ENCODE measurements at places on chromosomes 6 and 20. TPM values are rescaled to one million over a fixed set of nuclear protein-coding genes. Genes with fewer than 3 reads are reported as not detected.

- DNase-seq, result no peak
Measured at GRCh38 chr6:11423072-11423471, 114.5 kb upstream of the TMEM170B start.

- DNase-seq, result no peak
Measured at GRCh38 chr6:163122365-163122764, 292.2 kb upstream of the QKI start.

The LGSN gene
- not detected for total RNA-seq

DNA sequence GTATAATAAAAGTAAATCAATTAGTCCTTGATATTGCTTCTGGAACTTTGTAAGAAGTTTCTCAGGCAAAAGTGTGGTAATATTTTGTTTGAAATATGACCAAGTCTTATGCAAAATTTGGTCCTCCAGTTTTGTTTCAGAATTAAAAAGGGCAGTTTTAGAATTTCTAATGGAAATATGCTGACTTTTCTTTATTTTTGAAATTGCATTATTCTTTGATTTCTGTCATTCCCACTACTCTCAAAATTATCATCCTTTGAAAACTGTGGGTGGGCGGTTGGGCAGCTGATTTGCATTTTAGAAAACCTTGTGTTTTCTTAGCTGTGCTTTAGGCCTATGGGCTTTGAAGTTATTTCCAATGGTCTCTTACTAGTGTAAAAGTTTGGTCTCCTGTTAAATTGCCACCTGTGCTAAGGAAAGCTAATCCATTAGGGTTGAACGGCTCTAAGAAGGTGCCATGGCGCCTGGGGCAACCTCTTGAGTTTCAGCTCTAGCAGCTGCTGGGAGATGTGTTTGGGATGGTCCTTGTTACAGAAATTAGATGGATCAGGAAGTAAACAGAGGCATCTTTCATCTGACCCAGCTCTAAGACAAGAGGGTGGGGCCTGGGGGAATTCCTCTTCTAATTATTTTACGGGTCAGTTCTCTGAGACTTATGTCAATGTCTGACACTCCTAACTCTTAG, 880.8 kb upstream of the SLC35B3 start:
- no peak for DNase-seq

DNA sequence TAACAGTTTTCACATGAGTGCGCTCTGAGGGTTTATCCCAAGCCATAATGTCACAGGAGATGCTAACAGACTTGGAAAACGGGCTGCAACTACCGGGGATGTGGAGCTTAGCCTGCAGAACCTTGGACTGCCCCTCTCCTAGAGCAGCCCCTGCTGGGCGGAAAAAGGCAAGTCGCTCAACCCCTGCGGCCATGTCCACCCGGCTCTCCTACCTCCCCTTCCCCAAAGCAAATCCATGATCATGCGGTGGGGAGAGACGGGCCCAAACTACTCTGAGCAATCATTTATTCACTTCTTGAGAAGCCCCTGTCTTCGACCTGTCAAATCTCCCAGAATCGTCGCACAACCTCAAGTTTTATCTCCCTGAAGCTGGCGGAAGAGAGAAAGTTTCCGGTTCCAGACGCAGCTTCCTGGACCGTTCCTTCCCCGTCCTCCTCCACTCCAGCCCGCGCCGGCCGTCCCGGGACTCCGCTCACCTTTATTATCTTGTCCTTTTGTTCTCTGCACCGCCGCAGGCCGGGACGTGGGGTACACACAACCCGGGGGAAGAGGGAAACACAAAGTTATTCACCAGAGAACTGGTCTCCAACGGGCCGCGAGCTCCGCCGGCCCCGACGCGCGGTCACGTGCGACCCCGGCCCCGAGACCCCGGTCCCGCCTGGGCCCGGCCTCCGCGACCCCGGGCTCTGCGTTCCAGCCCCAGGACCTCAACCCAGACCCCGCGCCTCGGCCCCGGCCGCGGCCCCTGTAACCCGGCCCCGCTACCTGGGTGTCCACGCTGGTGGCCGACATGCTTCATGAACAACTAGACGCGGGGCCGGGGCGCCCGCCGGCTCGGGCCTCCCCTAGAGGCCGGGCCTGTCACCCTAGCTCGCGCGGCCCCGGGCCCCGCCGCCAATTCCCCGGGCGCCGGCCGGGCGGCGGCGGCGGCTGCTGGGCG, 560 bp downstream of the YTHDF1 start:
- no peak for DNase-seq

DNA sequence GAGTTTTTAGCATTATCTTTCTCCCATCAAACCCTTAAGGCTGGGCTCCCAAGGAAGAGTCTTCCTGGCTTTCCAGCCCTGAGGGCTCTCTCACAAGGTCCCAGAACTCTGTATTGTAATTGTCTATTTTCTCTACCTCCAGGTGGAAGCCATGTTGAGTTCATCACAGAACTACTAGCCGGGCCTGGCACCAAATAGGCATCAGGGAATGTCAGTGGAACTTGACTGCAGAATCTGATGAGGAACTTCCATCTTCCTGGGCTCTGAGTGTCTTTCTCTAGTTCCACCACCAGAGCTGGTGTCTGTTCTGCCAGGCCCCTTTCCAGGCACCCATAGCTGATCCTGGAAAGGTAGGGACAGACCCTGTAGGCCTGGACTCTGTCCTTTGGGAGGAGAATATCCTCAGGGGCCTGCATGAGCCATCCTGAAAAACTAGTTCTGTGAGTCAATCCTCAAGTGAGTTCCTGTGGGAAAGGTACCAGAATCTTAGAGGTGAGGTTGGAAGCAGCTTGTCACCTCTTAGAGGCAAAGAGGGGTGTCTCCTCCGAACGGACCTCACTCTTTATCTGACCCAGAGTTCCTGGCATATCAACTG, 11.1 kb upstream of the TOP1 start:
- DNase-seq, result no peak

DNA sequence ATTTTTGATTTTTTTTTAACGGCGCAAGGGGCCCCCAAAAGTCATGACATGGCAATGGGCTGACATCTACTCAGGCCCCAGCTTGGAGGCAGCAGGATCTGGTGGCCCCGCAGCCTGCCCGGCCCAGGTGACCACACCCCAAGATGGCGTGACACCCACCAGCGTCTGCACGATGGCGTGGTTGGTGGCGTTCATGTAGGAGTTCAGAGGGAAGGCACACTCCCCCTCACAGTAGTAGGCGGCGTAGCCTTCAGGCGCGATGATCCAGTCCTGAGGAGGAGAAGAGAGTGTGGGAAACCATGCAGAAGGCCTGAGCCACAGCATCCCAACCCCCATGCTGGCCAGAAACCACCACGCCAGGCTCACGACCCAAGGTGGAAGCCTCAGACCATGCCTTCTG, 93.4 kb downstream of the BMP7 start:
- DNase-seq, result no peak

- no peak for DNase-seq
Measured at GRCh38 chr20:58634521-58635278, 16.4 kb upstream of the STX16 start.

DNA sequence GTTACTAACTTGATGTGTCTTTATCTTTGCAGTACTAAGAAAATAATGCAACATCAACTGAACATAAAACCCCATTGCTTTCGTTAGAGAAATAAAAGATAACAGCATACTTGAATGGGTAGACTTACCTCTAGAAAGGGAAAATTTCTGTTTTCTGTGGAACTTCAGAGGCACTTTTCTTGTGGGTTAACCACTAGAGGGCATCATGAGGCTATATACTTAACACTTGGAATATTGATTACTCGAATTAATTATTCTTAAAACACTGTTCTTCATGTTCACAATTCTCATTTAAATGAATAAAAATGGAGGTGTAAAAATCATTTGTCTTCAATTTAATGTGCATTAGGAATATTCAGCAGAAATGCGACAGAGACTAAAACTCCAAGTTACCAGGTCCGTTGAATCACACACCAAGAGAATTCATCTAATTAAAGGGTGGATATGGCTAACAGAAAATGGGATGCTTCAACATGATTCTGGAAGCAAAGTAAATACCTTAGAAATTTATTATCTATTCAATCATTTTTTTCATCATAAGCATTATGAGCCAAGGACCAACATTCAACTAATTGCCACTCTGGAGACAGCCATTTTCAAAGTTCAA, 330.8 kb upstream of the PREP start:
- DNase-seq, result no peak

- no peak for DNase-seq
Measured at GRCh38 chr20:24445510-24446170, 23.8 kb upstream of the SYNDIG1 start.

GRCh38 chr6:37036146-37036545, 30.7 kb downstream of the FGD2 start:
- DNase-seq, result no peak

DNA sequence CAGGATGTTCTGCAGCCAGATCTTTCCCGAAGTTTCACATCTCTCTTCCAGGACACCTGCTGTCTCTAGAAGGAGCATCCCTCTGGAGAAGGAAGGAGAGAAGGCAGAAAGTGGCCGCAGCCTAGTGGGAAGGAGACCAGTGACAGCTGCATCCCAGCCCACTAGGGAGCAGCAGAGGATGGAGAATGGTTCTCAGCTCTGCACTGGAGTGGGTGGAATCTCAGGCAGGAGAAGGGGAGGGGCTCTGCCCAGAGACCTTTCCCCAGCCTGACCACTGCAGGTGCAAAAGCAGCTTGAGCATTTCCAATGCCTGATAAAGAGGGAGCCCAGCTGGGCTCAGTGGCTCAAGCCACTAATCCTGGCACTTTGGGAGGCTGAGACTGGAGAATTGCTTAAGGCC, 32.3 kb downstream of the NCR2 start:
- peak; percentile 83 for DNase-seq

The LRRN4 gene
- 9.9 TPM for total RNA-seq

DNA sequence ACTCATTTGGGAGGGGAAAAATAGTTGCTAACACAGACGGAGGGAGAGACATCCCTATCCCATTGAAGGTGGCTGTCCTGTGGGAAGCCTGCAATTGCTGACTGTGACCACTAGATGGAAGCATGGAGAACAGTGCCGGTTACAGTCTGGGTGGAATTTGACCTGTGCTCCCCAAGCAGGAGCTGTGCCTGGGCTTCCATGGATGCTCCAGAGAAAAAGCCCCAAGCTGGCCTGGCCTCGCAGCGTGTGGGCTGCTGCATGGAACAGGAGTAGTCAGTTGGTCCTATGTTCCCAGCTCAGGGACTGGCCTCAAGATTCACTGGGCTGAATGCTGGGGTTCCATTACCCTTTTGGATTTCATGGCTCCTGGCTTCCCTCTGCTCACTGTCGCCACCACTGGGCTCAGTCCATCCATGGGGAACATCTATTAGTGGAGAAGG, 116.3 kb upstream of the CHD6 start:
- DNase-seq, result no peak

DNA sequence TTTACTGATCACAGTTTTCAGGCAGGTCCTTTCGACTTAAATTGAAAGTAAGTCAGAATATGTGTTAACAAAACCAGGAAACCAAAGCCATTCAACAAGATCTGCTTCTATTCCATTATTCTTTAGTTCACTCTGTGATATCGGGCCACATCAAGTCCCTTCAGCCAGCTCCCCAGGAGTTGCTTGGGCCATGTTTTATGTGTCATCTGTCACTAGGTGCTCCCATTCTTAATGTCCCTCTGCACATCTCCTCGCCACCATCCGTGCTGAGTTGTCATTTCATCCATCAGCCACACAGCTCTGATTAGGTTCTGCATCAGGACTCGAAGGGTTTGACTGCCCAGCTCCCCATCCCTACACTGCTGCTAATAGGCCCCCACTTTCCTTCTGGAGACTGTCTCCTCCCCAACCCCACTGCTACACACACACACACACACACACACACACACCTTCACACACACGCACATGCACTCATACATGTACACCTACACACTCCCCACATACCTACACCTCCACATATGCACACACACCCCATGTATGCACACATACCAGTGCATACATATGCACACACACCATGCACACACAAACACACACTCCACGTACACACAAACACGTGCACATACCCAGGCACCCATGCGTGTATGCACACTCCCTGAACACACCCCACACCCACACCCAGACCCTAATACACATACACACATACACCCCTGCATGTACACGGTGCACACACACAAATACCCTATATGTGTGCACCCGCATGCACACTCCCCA, 143.3 kb upstream of the GMDS start:
- no peak for DNase-seq

DNA sequence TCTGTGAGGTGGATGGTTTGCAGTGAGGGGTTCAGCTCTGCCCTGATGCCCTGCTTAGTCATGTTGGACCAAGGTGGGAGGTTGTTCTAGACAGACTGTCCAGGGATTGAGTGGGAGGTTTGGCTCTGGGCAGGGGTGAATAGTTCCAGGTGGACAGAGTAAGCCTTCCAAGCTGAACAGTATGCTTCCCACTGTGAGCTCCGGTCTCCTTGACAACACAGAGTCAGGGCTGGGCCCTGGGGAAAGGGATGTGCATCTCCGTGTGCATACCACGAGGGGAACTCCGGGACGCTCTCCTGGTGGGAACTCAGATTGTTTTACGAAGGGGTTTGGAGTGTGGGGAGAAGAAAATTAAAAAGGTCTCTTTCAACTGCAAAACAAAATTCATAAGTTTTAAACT, 174.7 kb downstream of the DHX35 start:
- DNase-seq, result no peak

The DNAAF9 gene
- total RNA-seq, result 17.3 TPM

DNA sequence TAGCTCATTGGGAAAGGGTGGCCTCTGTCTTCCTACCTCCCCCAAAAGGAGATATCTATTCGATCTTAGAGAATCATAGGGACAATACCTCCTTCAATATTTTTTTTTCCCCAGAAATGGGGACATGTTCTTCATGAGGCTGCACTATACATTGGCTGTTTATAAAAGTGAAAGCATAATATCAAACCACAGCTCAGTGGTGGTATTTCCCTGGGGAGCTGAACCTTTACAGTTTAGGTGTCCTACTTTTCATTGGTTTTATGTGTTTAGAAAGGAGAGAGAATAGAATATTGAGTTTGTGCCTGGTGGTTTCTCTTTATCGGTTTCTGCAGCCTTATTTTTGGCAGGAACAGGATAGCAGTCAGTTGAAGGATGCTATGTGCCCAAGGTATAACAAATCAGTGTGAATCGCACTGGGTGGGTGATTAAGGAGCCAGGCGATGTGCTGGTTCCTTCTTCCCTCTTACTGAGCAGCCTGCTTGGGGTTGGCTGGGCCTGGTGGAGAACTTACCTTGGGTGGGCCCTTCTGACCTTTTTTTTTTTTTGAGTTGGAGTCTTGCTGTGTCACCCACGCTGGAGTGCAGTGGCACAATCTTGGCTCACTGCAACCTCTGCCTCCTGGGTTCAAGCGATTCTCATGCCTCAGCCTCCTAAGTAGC, 25.2 kb downstream of the UST start:
- DNase-seq, result no peak

DNA sequence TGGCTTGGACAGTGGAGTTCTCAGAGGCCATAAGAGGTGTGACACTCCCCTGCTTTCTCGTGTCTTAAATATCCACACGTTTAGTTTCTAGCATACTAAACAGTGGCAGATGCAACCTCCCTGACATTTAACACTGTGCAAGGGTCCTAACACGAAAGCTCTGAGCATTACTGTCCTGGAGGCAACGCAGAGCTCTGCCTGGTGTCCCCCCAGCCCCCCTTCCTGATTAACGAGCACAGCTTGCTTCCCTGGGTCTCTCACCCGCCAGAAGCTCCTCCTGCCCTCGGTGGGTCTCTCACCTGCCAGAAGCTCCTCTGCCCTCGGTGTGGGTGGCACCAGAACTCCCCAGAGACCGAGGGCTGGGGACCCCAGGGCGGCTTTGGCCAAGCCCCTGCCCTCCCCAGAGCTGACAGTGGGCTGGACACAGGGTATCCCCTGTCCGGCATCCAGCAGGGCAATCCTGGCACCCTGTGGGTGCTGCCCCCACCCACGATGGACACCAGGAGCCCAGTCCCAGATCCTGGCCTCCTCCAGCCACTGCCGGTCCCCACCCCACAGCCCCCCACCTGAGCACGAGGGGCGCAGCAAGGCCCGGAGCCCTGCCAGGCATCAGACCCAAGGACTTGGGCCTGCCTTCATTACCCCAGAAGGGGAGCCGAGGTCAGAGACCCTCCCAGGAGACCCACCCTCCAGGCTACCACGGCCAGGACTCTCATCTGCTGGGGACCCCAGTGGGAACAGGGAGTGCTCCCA, 12.4 kb upstream of the KCNQ2 start:
- DNase-seq, result no peak

Measured in type B pancreatic cell (in vitro differentiated cells).